Stimulated activated CD4-positive, alpha-beta T cell treated with anti-CD3 and anti-CD28 coated beads, Interleukin-2, amount 100 ng/mL, for 4 hours (primary cell): ENCODE measurements at places on chromosomes 12 and 14.

DNA sequence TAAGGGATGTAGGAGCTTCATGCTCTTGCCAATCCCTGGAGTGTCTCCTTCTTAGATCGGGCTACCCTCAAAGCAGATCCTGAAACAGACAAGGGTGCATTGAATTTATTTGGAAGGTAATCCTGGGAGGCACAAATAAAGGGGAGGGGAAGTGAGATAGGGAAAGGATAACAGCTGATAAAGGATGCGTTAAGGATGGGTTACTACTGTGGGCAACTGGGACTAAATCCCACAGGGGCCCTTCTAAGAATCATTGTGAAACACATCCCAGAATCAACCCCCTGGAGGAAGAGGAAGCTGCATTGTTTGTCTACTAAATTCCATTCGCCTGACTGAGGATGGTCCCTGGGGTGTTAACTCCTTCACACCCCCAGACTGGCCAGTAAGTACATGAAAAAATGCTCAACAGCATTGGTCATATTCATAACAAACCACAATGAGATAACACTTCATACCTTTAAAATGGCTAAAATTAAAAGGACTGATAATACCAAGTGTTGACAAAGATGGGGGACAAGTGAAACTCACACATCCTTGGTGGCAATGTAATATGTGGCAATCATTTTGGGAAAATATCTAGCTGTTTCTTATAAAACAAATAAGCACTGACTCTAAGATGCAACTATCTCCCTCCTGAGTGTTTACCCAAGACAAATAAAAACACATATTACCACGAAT is 37.0 kb upstream of the CMKLR1 start:
- DNase-seq: no peak

GRCh38 chr14:74855021-74855420 is 20.9 kb downstream of the PROX2 start:
- no peak for DNase-seq

DNA sequence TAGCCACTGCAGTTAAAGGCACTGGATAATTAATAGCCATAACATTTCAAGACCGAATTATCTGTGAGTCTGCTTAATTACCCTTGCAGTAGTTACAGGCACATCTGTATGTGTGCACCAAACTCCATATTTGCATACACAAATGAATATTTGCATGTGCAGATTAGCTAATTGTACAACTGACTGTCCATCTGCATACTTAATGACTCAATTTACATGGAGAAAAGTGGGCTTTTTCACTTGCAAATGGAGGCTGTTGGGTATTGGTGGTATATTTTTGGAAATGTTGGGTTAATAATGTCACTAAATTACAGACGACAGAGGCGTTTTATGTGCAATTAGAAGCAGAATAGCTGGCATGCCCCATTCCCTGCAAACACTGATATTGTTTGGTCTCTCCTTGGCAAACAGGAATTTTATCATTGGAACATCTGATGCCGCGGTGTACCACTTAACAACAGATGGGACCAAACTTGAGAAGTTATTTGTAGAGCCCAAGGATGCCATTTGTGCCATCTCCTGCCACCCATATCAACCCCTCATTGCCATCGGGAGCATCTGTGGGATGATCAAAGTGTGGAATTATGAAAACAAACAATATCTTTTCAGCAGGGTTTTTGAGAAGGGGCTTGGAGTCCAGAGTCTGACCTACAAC is 39.6 kb downstream of the CFAP251 start:
- DNase-seq: no peak

- DNase-seq: no peak
Measured at GRCh38 chr14:95211721-95212504, 54.6 kb upstream of the DICER1 start.

- DNase-seq: no peak
Measured at GRCh38 chr12:53869500-53869899, 69.1 kb upstream of the HOXC13 start.

DNA sequence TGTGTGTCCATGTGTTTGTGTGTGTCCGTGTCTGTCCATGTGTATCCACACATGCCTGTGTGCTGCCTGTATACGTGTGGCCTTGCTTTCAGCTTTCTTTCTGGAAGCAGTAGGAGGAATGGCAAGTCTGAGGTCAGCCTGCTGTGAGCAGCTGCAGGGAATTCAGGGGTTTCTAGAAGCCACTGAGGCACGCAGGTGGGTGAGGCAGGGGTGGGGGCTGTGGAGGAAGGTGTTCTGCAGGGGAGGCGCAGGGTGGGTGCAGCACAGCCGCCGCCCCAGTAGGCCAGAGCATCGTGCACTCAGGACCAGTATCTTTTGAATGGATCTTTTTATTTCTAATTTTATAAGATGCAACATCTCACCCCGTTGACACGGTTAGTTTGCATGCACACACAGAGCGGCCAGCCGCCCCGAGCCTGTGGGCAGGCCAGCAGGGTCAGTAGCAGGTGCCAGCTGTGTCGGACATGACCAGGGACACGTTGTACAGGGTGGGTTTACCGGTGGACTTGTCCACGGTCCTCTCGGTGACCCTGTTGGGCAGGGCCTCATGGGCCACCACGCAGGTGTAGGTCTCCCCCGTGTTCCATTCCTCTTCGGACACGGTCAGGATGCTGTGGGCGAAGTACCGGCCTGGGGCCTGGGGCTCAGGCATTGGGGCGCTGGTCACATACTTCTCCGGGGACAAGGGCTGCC is 327.7 kb downstream of the TMEM121 start:
- no peak for DNase-seq

DNA sequence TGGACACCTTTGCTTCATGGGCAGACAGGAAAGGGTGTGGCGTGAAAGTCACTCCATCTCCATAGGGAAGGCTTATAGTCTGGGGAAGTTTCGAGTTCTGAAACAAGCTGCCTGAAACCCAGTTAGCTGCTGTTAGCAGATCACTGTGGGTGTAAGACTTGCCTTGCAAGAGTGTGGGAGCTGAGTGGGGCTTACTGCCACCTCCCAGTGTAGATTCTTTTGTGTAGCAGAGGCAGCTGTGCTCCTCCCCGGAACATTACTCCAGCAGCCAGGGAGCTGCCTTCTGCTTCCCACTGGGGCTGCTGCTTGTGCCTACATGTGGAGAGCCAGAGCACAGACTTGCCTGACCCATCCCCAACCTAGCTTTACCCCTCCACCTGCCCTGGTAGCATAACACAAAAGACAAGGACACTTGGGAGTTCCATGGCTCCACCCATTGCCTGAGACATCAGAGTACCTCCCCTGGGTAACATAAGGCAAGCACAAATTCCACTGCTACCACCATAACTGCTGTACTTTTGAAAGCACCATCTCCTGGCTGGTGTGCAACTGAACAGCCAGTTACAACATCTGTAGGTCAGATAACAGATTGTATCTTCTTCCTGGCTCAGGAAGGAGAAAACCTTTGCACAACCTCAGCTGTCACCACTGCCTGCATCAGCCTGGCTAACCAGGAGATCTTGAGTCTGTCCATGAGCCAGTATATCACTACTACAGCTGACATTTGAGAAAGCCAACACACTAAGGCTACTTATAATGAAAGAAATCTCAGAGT is 69.5 kb downstream of the ADAMTS20 start:
- DNase-seq: no peak

- no peak for DNase-seq
Measured at GRCh38 chr12:15599266-15600037, 189.7 kb downstream of the EPS8 start.

DNA sequence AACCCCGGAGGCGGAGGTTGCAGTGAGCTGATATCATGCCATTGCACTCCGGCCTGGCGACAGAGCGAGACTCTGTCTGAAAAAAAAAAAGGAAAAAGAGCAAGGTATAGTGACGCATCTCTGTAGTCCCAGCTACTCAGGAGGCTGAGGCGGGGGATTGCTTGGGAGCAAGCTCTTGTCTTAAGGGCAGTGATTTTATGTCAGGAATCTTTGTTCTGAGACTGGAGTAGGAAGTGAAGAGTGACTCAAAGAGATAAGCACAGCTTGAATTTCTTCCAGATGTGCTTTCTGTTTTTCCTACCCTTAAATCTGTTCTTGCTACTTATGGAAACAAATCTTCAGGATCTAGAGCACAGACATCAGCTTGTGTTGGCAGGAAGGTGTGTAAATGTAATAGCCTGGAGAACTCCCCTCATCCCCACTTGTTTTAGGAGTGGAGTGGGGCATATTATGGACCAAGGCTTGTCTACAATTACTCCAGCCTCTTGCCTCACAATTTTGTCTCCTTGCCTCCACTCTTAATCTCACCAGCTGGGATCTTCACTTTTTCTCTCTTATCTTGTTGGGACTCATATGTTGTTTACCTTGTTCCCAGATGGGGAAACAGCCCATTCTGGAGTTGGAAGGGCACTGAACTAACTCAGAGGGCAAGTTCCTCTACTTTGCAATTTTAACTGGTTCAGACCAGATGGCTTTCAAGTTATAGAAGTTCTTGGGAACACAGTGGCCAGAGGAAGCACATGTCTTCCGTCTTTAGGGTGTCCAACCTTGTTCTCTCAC is 7.5 kb downstream of the TMED2 start:
- no peak for DNase-seq

DNA sequence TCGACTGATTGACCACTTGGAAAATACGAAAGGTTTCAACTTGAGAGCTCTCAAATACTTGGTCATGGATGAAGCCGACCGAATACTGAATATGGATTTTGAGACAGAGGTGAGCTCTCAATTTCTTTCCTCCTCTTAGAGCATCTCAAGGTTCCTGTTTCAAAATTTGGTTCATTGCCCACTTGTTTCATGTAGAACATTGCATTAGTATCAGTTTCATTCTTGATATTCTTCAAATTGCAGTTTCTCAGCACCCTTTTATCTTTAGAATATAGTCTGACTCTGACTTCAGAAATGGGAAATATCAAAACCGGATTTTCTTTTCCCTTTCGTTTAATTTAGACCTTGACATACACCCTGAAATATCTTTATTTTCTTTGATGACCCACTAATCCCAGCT is 8.8 kb downstream of the DDX47 start:
- no peak for DNase-seq

GRCh38 chr12:83018088-83018487 is 331.4 kb downstream of the TMTC2 start:
- no peak for DNase-seq

- DNase-seq: peak; percentile 22
Measured at GRCh38 chr14:37985826-37986470, 221.8 kb upstream of the SSTR1 start.

DNA sequence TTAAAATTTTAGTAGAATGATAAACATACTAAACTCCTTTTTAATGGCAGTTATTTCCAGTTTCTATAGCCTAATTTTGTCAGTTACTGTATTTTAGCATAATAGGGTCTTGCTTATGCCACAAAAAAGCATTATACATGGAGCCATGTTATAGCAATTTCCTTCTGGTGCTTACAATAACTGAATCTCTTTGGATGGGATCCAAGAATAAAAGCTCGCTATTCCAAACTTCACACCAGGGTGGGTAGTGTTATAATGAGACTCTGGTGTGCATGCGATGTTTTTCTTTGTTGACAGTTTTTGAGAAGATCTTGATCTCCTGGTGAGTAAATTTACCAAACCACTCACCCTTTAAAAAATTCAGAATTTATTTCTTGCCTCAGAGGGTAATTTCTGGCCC is 90.4 kb upstream of the CCDC91 start:
- no peak for DNase-seq
